Breast epithelium (tissue), 4 donors: ENCODE measurements at places on chromosomes 5 and 9.

DNA sequence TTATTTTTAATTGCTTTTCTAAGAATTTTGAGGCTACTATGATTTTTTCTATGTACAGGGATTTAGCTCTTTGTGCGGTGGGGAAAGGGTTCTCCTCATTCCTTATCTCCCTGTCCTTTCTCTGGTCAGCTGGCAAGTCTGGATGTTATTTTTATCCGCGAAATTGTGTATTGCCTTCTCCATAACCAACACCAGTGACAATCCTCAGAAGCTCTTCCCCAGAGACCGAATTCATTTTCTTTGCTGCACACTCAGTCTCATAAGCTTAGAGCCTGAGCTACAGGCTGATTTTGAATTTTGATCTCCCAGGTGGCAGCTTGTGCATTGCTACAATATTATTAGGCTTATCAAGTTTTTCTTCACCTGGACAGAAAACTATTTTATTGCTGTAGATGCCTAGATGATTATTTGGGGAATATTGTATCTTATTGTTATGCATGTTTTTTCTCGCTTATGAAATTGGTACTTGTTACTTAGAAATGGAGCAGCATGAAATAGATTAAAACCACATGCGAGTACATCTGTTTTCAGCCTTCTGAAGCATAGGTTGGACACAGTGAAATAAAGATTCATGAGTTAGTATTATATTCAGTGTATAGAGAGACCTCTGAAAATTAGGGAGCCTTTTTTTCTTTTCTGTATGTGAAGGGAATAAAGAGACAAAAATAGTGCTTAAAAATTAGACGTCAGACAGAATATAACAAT is 27.3 kb downstream of the CPEB4 start:
- DNase-seq = no peak

- no peak for DNase-seq
Measured at GRCh38 chr9:28688172-28688571, 1114.9 kb upstream of the C9orf72 start.

DNA sequence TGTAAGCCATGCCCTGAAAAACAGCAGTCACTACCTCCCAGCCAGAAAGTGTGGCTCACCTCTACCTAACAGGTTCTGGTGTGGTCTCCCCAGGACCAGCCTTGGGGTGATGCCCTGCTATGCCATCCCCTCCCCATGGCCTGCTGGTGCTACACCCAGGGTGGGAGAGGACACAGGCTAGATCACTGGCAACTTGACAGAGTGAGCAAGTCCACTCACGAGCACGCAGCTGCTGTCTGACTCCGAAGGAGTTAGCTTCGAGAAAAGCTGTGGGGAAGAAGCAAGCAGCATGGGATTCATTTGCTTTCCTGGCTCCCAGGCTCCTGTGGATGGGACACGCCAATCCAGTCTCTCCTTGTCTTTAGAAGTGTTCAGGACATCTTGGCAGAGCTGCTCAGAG is 102.2 kb downstream of the COL5A1 start:
- no peak for DNase-seq

- no peak for DNase-seq
Measured at GRCh38 chr9:121073038-121073437, 1.7 kb upstream of the CNTRL start.

DNA sequence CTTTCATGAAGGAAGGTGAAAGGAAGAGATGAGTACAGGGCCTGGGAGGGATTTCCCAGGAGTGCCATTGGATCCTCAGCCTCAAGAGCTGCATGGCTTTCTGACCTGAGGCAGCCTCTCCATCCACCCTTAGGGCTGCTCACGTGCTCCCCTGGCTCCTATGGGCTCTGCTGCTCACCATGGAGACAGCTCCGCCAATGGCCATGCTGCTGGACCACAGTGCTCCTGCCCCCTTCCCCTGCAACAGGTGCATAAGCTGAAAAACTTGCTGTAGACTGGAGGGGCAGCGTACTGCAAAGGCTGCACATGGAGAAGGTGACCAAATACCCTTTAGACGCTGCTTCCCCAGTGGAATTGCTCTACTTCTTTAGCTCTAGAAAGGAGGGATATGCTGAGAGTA is 112.7 kb upstream of the PANK3 start:
- DNase-seq = no peak

DNA sequence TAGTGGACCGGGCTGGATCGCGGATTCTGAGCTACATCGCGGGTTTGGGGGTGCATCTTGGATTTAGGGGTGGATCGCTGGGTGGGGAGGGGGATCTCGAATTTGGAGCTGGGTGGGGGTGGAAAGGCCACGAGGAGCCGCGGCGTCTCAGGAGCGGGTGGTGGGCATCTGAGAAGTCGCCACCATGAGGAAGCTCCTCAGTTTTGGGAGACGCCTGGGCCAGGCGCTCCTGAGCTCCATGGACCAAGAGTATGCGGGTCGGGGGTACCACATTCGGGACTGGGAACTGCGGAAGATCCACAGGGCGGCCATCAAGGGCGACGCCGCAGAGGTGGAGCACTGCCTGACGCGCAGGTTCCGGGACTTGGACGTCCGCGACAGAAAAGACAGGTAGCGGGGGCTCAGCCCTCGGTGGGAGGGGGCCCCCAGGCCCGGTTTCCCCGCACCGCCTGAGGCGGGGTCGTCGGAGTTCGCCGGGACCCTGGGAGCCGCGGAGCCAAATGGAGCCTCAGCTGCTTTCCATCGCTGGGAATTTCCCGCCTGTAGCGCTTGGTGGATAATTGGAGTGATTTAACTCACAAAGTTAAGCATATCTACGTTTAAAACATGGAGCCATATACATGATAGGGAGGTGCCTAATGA is 376 bp downstream of the ANKRD18B start:
- no peak for DNase-seq

GRCh38 chr5:171762903-171763302 is 22.7 kb upstream of the SMIM23 start:
- DNase-seq = no peak
